Endodermal cell (in vitro differentiated cells): ENCODE measurements at places on chromosomes 1 and 21.

DNA sequence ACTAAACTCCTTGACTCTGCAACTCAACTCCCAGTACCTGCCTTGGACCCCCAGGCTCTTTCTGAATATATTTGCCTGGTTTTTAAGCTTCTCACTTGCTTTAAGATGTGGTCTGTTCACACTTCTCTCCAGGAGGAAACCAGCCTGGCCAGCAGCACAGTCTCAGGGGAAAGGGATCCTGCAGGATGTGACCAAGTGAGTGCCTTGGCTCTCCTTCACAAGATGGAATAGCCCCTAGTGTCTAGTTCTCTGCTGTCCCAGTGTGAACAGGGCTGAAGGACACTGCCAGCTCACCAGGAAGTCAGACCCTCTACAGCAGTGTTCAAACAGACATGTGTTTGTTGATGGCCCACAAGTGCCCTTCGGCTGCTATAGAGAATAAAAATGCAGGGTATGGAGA, 32.9 kb downstream of the CD244 start:
- no peak overlapping the region for H3K4me3 ChIP-seq
- no peak overlapping the region for H3K27ac ChIP-seq
- H3K36me3 ChIP-seq, result no peaks in the 10 kb centered on the region
- DNase-seq, result no peak
- H3K27me3 ChIP-seq, result no peaks in the 10 kb centered on the region

DNA sequence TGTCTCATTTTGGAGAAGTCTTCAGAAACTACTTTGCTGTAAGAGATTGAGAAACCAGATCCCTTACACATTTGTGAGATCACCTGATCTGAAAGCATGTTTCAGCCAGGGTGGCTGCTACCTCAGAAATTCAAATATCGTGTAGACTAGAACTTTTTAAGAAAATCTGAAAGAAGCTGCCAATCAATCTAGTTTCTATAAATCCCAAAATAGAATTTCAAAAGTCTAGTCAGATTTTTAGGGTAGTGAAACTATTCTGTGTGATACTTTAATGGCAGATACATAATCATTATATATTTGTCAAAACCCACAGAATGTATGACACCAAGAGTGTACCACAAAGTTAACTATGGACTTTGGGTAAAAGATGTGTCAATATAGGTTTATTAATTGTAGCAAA, 79.9 kb upstream of the PLPPR5 start:
- H3K36me3 ChIP-seq, result no peaks in the 10 kb centered on the region
- H3K27me3 ChIP-seq, result no peaks in the 10 kb centered on the region
- no peak overlapping the region for H3K4me3 ChIP-seq

DNA sequence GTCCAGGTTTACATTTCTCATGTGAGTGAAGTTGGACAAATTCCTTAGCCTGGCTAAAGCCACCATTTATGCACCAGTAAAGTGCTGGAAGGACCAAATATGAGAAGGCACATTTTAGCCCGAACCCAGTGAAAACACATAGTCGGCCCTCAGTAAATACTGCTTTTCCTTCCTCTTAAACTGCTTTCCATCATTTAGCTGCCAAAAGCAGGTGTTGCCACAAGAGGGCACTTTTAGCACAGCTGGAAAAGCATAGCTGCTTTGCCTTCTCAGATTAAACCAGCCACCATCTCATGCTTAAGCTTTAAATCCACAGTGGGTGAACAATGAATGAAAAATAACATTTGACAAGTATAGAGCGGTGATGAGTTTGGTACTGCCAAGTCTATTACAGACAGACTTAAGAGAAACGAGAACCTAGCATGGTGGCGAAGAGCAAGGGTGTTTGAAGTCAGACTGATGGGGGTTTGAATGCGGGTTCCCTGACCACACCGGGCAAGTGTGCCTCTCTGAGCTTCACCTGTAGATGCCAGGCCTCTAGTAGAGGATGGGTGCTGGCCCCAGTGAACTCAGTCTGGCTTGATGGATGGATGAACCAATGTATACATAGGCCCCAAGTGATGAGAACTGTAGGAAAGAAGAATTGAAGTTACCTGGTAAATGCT, 57.8 kb downstream of the SLC35D1 start:
- DNase-seq, result peak; percentile 87
- H3K27me3 ChIP-seq, result no peaks in the 10 kb centered on the region

GRCh38 chr1:69120817-69121216, 446.9 kb upstream of the LRRC7 start:
- H3K27me3 ChIP-seq, result no peaks in the 10 kb centered on the region
- no peak overlapping the region for H3K27ac ChIP-seq
- H3K4me1 ChIP-seq, result no peaks in the 10 kb centered on the region
- H3K4me3 ChIP-seq, result peak overlapping the region; percentile 5

DNA sequence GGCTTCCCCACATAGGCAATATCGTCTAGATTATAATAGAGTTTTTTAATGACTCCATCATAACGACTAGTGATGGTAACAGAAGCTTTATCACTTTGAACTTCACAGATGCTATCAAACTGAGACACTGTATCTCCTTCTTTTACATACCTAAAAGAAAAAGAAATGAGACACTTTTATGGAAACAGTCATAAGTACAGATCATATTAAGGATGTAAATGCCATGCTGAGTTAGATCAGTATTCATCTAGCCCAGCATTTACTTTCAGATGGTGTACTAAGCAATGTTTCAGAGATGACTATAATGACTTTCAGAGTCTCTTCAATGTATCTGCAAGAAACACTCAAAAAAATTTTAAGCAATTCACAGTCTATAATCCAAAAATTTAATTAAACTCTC, 18.9 kb downstream of the DBT start:
- H3K4me1 ChIP-seq, result no peaks in the 10 kb centered on the region
- no peak overlapping the region for H3K4me3 ChIP-seq
- H3K27me3 ChIP-seq, result no peaks in the 10 kb centered on the region
- H3K27ac ChIP-seq, result no peak overlapping the region
- no peak for DNase-seq

GRCh38 chr1:183609759-183610452, 19.6 kb upstream of the NCF2 start:
- no peak for DNase-seq
- no peak overlapping the region for H3K27ac ChIP-seq
- no peaks in the 10 kb centered on the region for H3K4me1 ChIP-seq
- H3K4me3 ChIP-seq, result no peak overlapping the region
- H3K27me3 ChIP-seq, result no peaks in the 10 kb centered on the region

DNA sequence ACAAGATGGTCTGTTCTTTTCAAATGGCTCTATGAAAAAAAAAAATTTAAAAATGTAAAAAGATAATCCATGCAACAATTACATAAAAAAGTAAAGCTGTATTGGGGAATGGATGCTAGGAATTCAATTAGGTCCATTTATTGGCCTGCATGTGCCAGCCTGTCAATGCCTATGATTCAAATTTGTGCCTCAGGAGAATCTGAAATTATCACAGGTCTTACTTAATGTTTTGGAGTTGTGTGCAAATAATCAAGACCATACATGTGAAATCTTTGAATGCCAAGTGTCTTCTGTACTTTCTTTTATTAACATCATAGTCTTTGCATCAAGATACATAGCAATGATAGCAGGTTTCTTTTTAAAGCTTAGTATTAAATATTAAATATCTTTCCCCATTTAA, 13.5 kb upstream of the KLHL12 start:
- H3K27ac ChIP-seq, result no peak overlapping the region
- no peaks in the 10 kb centered on the region for H3K4me1 ChIP-seq
- peaks cover 53% of the 10 kb centered on the region for H3K36me3 ChIP-seq
- no peak for DNase-seq
- no peak overlapping the region for H3K4me3 ChIP-seq
- H3K27me3 ChIP-seq, result no peaks in the 10 kb centered on the region

- no peak overlapping the region for H3K27ac ChIP-seq
- H3K27me3 ChIP-seq, result peaks cover 5% of the 10 kb centered on the region
- no peak overlapping the region for H3K4me3 ChIP-seq
- H3K4me1 ChIP-seq, result no peaks in the 10 kb centered on the region
- H3K36me3 ChIP-seq, result no peaks in the 10 kb centered on the region
Measured at GRCh38 chr21:37815893-37816292, 100.4 kb downstream of the KCNJ6 start.

- H3K4me3 ChIP-seq, result no peak overlapping the region
- no peaks in the 10 kb centered on the region for H3K36me3 ChIP-seq
- H3K4me1 ChIP-seq, result no peaks in the 10 kb centered on the region
Measured at GRCh38 chr1:50308878-50309277, 114.4 kb downstream of the DMRTA2 start.

- peaks cover 98% of the 10 kb centered on the region for H3K36me3 ChIP-seq
- no peak overlapping the region for H3K27ac ChIP-seq
- DNase-seq, result no peak
Measured at GRCh38 chr1:225415307-225415706, 12.5 kb downstream of the LBR start.

DNA sequence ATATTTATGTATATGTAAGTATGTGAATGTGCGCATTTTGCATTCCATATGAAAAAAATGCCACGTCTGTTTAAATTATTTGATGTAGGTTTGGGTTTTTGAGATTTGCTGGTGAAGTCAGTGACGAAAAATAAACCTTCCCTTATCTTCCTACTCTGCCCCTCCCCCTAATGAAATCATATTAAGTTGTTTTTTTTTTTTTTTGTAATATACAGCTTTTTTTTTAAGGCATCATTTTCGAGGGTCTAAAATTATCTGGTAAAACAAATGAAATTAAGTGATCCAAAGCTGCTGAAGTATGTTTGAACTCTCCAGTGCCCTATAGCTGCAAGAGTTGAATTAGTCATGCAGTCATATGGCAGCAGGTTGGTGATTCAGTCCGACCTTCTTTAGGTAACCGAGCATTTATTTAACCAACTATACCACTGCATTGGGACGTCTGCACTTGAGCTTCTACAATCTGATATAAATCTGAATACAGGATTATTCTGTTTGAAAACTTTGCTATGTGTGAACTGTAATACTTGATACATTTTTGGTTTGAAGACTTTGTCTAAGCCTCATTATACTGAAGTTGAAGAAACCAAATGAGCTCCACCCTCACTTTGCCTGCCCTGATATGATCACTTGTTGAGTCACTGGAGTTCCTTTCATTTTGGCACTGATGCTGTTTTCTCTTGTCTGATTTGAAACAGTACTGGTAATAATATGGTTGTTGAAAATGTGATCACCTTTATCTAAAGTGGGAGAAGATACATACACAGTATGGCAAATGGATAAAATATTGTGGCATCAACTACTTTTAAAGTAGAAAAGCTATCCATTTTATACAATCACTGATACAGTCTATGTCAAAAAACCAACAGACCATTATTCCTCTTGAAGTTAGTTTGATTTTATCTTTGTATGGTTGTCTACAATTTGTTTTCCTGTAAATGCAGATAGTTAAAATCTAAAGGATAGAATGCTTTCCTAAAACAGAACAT, 11.7 kb downstream of the PDIK1L start:
- H3K4me3 ChIP-seq, result no peak overlapping the region
- DNase-seq, result no peak
- no peaks in the 10 kb centered on the region for H3K27me3 ChIP-seq
- H3K36me3 ChIP-seq, result peaks cover 18% of the 10 kb centered on the region

DNA sequence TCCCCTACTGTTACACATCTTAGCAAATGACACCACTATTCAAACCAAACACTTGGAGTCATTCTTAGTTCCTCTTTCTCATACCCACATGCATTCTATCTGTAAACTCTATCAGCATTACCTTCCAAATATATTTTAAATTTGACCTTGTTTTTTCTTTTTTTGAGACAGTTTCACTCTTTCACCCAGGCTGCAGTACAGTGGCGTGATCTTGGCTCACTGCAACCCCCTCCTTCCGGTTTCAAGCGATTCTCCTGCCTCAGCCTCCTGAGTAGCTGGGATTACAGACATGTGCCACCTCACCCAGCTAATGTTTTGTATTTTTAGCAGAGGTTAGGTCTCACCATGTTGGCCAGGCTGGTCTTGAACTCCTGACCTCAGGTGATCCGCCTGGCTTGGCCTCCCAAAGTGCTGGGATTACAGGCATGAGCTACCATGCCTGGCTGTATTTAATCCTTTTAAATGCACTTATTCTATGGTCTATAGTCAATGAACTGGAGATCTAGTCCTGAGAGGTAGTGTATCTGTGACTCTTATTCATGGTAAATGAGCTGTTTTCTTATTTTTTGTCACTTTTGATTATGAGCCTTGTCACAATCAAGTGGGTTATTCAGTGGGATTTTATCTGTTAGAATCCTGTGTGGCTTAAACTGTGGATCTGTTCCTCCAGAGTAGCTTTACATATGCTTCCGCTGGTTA, 73.1 kb downstream of the GATAD2B start:
- no peak overlapping the region for H3K27ac ChIP-seq
- H3K27me3 ChIP-seq, result no peaks in the 10 kb centered on the region
- H3K4me3 ChIP-seq, result no peak overlapping the region
- DNase-seq, result no peak
- H3K4me1 ChIP-seq, result no peaks in the 10 kb centered on the region
- H3K36me3 ChIP-seq, result peaks cover 26% of the 10 kb centered on the region
